IPS DF 6.9 (cell line): ENCODE measurements at places on chromosomes 16 and 17.

GRCh38 chr17:33228548-33228947 is 64.5 kb downstream of the ASIC2 start:
- no peak for DNase-seq
- H3K4me1 ChIP-seq: no peaks in the 10 kb centered on the region
- no peaks in the 10 kb centered on the region for H3K36me3 ChIP-seq
- H3K4me3 ChIP-seq: no peak overlapping the region
- H3K27ac ChIP-seq: no peak overlapping the region

- no peaks in the 10 kb centered on the region for H3K36me3 ChIP-seq
- no peak overlapping the region for H3K27ac ChIP-seq
- no peaks in the 10 kb centered on the region for H3K27me3 ChIP-seq
- H3K4me3 ChIP-seq: no peak overlapping the region
- no peaks in the 10 kb centered on the region for H3K4me1 ChIP-seq
Observed at GRCh38 chr17:31824766-31825360, 34.2 kb downstream of the COPRS start.

DNA sequence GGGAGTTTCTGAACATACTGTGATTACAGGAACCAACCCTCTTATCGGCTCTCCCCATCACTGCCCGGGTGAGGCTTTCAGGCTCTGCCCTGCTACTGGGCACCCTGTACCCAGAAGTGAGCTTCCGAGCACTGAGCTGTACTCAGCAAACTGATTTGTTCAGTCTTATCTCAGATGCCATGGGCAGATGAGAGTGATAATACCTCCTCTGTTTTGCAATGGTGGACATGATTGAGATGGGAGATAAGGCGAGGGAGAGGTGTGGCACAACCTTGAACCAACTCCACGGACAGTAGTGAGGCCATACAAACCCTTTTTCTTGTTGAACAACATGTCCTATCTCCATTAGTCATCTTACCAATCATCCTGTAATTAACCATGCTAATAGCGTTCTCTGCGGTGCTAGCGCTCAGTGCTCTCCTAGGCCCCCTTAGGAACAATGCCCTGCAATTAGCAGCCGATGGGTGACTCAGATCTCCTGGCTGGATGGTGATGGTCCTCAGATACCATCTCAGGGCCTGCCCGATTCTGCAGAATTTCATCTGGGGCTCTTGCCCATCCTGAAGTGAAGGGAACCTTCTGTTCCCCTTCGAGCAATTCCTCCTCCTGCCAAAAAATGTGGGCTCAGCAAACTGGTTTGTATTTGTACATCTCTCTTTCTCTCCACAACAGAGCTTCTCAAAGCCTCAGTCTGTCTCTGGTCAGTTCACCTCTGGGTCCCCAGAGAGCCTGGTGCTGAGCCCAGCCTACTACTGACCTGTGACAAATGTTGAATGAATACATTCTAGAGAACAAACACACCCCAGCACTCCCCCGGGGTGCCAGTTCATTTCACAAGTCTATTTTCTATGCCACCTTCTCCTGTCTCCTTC is 139.3 kb upstream of the IRX3 start:
- no peaks in the 10 kb centered on the region for H3K27me3 ChIP-seq
- H3K4me3 ChIP-seq: no peak overlapping the region
- no peak overlapping the region for H3K27ac ChIP-seq
- no peaks in the 10 kb centered on the region for H3K36me3 ChIP-seq

- no peak overlapping the region for H3K4me3 ChIP-seq
- H3K27ac ChIP-seq: no peak overlapping the region
- no peaks in the 10 kb centered on the region for H3K36me3 ChIP-seq
- H3K4me1 ChIP-seq: peaks cover 5% of the 10 kb centered on the region
- no peak for DNase-seq
Observed at GRCh38 chr16:87098361-87098760, 218.8 kb downstream of the C16orf95 start.

- no peak for DNase-seq
- no peaks in the 10 kb centered on the region for H3K27me3 ChIP-seq
- H3K4me1 ChIP-seq: 0 out of 2 replicates have a peak, but pooled peaks cover 1% of the 10 kb centered on the region
- H3K4me3 ChIP-seq: no peak overlapping the region
Observed at GRCh38 chr17:65053354-65053881, 3.1 kb downstream of the GNA13 start.

DNA sequence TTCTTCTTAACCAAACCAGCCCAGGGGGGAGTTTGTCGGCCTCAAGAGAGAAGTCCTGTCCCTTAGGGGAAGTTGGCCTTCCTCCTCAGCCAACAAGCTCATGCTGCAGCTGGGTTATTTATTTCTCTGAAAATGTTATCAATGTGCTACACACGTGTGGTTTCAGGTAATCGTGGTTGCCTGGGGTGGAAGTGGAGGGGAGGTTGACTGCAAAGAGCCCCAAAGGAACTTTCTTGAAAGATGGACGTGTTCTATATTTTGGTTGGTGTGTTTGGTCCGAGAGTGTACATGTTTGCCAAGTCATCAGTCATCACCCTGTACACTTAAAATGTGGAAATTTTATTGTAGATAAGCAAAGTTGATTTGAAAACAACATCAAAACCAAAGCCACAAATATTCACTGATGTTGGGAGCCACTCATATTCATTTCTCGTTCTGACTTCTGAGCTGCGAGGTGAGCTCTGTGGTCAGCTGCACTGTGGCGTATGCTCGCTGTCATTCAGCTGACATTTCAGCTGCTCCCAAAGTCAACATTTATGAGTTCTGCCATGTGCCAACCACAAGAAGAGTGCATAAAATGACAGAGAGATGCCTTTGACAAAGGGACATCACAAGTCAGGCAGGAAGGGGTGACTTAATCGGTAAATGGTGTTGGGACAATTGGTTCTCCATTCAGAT is 26.5 kb upstream of the ADGRG1 start:
- H3K36me3 ChIP-seq: no peaks in the 10 kb centered on the region
- no peaks in the 10 kb centered on the region for H3K4me1 ChIP-seq
- H3K27ac ChIP-seq: no peak overlapping the region
- H3K27me3 ChIP-seq: 0 out of 2 replicates have a peak, but pooled peaks cover 2% of the 10 kb centered on the region
- H3K4me3 ChIP-seq: no peak overlapping the region

DNA sequence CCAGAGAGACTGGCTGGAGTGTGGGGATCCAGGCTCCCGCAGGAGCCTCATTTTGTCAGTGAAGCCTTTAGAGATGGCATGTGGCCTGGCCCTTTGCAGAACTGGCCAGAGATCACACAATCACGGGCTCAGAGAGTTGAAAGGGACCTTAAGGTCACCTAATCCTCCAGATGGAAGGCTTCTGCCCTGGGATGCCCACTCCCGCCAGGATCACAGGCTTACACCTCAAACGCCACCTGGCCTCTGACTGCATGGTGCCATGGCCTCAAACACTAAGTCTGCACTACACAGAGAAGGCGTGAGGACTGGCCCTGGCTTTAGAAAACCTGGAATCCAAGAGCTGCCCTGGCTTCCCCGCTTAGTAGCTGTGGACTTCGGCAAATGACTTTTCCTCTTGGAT is 306.8 kb upstream of the CCL2 start:
- H3K36me3 ChIP-seq: no peaks in the 10 kb centered on the region
- no peak overlapping the region for H3K4me3 ChIP-seq
- H3K27me3 ChIP-seq: no peaks in the 10 kb centered on the region
- no peak overlapping the region for H3K27ac ChIP-seq

DNA sequence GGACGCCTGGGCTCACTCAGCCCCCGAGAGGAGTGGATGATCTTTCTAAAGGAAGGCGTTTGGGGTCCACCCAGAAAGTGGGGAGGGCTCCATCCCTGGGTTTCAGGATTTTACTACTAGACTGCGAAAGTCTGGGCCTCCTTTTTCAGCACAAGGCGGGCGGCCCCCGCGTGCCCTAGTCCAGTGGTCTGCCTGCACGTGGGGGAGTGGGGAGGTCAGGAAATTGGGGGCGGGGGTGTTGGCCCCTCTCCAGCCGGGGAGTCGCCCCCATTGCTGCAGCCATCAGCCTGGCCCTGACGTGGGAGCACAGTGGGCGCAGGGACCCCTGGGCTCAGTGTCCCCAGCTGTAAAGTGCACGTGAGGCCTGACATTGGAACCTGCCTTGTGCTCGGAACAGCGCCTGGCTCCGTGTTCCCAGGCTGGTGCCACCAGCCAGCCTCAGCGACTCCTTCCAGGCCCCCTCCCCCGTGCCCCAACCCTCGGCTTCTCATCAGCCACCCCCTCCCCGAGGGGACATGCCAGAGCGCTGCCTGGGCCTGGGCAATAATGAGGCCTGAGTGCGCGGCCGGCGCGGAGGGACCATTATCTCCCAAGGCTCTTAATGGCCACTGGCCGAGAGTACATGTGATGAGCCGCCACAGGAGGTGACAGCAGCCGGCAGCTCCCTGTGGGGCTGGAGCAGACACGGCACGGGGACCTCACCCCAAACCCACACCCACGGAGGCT is 2.4 kb upstream of the C1QTNF8 start:
- no peak overlapping the region for H3K27ac ChIP-seq
- H3K27me3 ChIP-seq: no peaks in the 10 kb centered on the region
- no peaks in the 10 kb centered on the region for H3K36me3 ChIP-seq
- no peaks in the 10 kb centered on the region; the same call in 1 of the 2 replicates for H3K4me1 ChIP-seq
- H3K4me3 ChIP-seq: no peak overlapping the region
- DNase-seq: no peak

DNA sequence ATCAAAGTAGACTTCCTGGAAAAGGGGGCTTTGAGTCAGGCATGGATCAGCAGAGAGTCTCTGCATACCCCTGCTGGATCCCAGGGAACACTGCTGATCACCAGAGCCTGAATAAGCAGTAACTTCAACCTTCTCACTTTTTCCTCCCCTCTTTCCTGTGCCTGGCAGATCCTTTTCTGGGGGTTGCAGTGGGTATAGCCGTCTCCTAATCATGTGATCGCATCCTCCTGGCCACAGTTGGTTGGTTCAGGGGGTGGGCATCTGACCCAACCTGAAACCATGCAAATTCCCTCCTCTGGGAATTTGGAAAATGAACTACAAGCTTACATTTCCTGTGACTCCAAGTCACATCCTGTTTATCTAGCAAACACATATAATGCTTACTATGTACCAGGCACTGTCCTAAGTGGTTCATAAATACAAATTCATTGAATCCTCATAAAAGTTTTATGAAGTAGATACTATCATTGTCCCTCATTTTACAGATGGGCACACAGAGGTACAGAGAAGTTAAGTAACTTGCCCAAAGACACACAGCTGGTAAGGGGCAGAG is 120.3 kb downstream of the AXIN2 start:
- H3K36me3 ChIP-seq: no peaks in the 10 kb centered on the region
- no peak for DNase-seq
- H3K27ac ChIP-seq: no peak overlapping the region
- no peak overlapping the region for H3K4me3 ChIP-seq
- H3K4me1 ChIP-seq: no peaks in the 10 kb centered on the region
- H3K27me3 ChIP-seq: no peaks in the 10 kb centered on the region

DNA sequence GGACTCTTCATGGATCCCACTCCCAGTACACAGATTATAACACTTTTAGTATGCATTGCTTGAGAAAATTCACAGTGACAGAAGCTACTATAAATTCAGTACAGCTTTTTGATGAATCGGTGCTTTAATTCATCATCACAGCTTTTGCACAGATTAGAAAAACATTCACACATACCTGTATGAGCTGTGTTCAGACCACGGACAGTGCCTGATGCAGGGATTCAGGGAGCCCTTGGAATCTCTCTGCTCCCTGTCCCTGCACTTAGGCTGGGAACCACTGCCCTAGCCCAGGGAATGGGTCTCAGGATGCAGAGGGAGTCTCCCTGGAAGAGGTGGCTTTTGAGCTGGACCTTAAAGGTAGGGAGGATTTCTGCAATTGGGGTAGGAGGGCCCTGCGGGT is 13.9 kb downstream of the TBKBP1 start:
- no peaks in the 10 kb centered on the region for H3K27me3 ChIP-seq
- no peak for DNase-seq
- H3K27ac ChIP-seq: no peak overlapping the region
- H3K4me1 ChIP-seq: no peaks in the 10 kb centered on the region
- H3K36me3 ChIP-seq: no peaks in the 10 kb centered on the region; the same call in 1 of the 2 replicates

- H3K4me3 ChIP-seq: no peak overlapping the region
- no peaks in the 10 kb centered on the region for H3K36me3 ChIP-seq
- H3K27ac ChIP-seq: no peak overlapping the region
Observed at GRCh38 chr16:52515068-52515671, 31.8 kb downstream of the TOX3 start.

DNA sequence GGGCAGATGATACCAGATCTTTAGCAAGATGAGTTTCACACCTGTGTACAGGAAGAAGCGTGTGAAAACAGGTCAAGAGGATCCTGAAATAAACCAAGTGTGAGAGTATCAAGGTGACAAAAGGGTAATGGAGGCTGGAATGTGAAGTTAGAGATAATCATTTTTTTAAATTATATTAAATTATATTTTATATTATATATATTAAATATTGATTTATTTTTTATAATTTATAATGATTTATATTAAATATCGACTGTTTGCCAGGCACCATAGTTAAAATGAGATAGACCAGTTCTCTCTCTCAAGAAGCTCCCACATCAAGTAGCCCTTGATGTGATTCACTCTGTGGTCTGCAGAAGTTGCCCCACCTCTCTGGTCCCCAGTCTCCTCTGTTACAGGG is 360.2 kb upstream of the HSBP1 start:
- H3K36me3 ChIP-seq: no peaks in the 10 kb centered on the region
- H3K27ac ChIP-seq: no peak overlapping the region
- H3K4me1 ChIP-seq: no peaks in the 10 kb centered on the region; the same call in 1 of the 2 replicates
- H3K4me3 ChIP-seq: no peak overlapping the region

- no peak for DNase-seq
- no peaks in the 10 kb centered on the region for H3K36me3 ChIP-seq
- H3K4me3 ChIP-seq: no peak overlapping the region
- H3K4me1 ChIP-seq: no peaks in the 10 kb centered on the region
- H3K27me3 ChIP-seq: no peaks in the 10 kb centered on the region
- no peak overlapping the region for H3K27ac ChIP-seq
Observed at GRCh38 chr16:31050280-31051030, 17.1 kb downstream of the STX4 start.

DNA sequence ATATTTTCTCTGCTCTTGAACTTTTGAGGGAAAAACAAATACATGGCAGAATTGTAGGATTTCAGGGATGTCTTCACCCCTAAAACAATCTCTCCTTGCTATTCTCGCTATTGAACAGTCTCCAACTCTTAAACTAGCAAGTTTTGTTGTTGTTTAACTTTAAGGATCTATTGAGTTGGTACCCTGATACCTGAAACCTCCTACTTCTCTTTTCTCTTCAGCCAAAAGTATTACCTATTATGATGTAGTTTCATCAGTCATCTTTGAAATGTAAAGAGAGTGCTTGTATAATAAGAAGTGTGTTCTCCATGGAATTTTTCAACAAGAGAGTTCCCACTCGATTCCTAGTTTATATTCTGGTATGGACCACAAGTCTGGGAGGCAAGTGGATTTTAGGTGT is 211.6 kb upstream of the TBX2 start:
- no peaks in the 10 kb centered on the region for H3K36me3 ChIP-seq
- H3K27ac ChIP-seq: no peak overlapping the region
- H3K4me1 ChIP-seq: no peaks in the 10 kb centered on the region; the same call in 1 of the 2 replicates
- DNase-seq: no peak
